ENCODE measurements at places on chromosomes 3 and 15.

GRCh38 chr15:89462198-89462912, 34.0 kb downstream of the RHCG start:
- no peak for DNase-seq

- no peak for DNase-seq
Measured at GRCh38 chr3:138197058-138197457, 10.0 kb downstream of the ARMC8 start.

- DNase-seq: no peak
Measured at GRCh38 chr15:79007066-79007465, 62.2 kb upstream of the CTSH start.

DNA sequence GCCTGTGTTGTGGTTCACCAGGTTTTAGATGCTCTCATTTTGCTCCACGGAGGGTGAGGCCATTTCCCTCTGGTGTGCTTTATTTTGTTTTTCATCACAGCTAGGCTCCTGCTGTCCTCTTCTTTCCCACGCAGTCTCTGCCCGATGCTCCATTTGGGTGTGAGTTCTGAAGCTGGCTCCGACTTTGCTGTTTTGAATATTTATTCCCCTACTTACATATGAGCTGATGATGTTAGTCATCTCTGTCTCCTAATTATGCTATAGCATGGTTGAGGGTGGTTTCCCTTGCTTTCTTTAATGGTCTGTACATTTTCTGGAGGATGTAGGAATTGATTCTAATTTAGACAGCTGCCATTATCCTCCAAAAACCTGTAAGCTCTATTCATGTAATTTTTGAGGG, 168.1 kb upstream of the MYRIP start:
- DNase-seq: no peak

GRCh38 chr3:196007744-196008335, 74.0 kb downstream of the TFRC start:
- DNase-seq: no peak

- no peak for DNase-seq
Measured at GRCh38 chr15:80918196-80918783, 71.3 kb downstream of the MESD start.

DNA sequence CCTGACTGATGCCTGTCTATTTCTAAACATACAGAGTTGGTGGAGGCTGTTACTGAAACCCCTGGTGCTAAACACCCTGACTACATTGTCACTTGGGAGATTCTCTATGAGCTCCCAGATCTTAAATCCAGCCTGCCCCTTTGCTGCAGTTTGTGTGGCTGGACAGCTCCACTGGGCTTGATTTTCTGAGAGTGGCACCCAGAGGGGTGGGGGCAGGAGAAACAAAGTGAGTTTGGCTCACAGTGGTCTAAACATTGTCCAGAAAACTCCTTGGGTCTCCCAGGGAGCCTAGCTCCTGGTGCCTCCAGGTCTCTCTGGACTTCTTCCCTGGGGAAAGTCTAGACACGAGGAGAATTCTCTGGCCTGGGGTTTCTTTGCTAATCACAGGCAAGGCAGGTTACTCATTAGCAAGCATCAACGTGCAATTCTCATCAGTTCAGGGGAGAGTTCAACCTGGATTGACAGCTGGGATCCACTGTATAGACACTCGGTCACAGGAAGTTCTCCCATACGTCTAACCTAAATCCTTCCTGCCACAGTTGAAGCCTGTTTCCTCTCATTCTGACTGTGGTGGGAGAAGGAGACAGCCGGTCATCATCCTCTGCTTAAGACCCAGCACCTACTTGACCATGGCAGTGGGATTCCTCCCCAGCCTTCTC, 7.1 kb upstream of the DLL4 start:
- DNase-seq: no peak
